ENCODE measurements at places on chromosomes 6 and 20. TPM values are rescaled to one million over a fixed set of nuclear protein-coding genes. Genes with fewer than 3 reads are reported as not detected.

The IYD gene
- total RNA-seq = not detected

- no peak for DNase-seq
Observed at GRCh38 chr6:38517005-38517404, 122.7 kb downstream of the BTBD9 start.

The FERMT1 gene
- 1.2 TPM for total RNA-seq

DNA sequence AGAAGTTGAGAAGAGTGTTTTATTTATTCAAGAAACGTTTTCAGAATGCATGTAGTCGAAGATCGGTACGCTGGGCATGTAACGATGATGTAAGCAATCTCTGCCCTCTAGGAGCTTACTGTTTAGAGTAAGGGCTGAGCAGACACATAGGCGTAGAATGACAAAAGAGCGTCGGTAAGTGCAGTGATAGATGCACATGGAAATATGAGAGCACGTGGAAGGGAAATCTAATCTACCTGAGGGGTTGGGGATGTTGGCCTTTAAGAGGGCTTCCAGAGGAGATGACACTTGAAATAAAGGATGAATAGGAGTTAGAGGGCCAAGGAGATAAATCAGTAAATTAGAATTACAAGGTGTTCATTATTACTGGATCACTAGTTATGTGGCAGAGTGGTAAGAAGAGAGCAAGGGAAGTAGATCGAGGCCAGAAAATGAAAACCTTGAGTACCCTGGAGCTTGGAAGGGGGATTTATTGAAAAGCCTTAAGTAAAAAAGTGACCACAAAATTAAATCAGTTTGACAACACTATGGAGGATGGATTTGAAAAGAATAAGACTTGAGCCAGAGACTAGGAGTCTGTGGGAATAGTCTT, 782 bp downstream of the TRMT11 start:
- DNase-seq = peak; percentile 20

The GCNT2 gene
- total RNA-seq = 19.2 TPM

DNA sequence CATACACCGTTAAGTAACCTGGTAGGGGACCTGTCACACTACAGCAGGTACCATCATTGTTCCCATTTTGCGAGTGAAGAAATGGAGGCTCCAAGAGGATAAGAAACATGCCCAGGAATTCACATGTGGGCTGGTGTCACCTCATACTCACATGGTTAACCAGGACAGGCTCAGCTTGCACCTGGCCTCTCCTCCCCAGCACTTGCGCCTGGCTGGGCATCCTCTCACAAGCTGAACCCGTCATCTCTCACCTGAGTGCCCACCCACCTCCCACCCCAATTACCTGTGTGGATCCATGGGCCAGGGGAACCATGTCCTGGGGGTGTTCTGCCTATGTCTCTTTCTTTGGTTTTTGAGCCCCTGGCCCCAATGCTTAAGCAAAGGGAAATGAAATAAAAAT, 1.5 kb downstream of the SFTA2 start:
- no peak for DNase-seq

All from frontal cortex (tissue), 4 donors.